HTR-8/SVneo (cell line): ENCODE measurements at places on chromosomes 3 and 15.

DNA sequence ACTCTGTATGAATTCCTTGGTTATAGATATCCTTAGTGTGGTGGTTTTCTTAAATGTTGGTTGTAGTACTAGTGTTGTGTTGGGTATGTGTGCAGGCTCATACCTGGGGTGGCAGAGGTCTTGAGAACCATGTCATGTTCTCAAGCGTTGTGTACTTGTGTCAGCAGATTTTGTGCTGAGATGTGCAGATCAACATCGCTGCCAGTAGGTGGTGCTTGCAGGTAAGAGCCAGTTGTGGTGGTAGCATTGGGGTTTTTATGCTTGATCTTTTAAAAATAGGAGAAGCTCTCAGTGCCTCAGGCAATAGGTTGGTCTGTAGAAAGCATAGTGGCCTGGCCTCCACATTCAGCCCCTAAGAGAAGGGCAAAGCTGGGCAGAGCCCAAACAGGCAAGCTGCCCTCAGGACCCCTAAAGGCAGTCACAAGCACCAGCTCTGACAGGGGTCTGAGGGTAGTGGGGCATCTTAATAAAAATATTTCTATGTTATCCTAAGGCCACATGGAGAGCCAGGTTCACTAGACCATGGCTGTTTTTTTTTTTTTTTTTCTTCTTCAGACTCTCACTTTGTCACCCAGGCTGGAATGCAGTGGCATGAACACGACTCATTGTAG, 164.0 kb downstream of the IL20RB start:
- peak; percentile 22 for DNase-seq

DNA sequence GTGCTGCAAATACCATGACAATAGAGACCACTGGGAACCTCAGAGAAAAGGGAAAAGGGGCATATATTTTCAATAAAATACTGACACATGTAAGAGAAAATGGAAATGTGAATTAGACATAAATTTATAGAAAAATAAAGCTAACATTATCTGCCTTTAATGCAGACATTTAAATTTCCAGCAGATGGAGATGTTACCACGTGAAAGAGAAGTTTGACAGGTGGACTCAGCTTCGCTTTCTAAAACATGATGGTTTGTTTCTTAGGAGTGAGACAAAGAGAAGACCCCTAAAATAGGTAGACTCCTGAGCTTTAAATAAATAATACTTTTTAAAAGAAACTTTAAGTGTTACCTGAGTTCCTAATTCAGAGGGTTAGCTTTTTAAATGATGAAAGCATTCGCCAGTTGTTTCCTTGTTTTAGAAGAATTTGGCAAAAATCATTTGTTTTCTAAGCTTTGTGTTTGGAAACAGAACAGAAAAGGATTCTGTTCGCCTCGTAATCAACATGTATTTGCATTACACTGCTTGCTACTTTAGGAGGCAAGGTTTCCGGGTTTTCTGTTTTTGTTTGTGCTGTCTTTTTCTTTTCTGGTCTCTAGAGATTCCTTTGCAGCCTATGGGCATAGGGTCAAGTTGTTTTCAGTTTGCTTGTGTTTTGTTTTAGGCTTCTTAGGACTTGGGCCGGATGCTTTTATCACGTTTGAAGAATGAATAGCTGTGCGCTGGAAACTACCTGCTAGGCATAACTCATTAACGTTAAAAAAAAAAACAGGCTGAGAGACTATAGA, 271.4 kb downstream of the THSD4 start:
- no peak for DNase-seq

GRCh38 chr15:82808634-82809041, 790 bp upstream of the WHAMM start:
- no peak for DNase-seq

DNA sequence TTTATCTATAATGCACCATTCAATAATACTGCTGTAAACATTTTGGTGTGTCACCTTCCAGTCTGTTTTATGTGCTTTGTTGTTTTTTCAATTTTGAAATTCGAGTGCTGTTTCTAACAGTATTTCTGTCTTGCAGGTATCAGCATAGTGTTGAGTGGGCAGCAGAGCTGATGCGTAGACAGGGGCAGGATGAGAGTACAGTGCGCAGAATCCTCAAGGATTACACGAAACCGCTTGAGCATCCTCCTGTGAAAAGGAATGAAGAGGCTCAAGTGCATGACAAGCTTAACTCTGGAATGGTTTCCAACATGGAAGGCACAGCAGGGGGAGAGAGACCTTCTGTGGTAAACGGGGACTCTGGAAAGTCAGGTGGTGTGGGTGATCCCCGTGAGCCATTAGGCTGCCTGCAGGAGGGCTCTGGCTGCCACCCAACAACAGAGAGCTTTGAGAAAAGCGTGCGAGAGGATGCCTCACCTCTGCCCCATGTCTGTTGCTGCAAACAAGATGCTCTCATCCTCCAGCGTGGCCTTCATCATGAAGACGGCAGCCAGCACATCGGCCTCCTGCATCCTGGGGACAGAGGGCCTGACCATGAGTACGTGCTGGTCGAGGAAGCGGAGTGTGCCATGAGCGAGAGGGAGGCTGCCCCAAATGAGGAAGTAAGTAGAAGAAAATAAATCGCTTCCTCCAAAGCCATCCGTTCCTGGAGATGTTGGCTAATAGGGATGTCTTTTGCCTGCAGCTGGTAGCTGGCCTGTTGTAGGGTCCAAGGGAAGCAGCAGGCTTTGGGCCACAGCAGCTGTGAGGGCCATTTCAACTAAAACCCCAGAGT, 19.1 kb downstream of the TSEN2 start:
- DNase-seq, result no peak

- no peak for DNase-seq
Measured at GRCh38 chr3:25751725-25752124, 31.5 kb downstream of the NGLY1 start.
